ENCODE measurements at places on chromosomes 5 and 9.

DNA sequence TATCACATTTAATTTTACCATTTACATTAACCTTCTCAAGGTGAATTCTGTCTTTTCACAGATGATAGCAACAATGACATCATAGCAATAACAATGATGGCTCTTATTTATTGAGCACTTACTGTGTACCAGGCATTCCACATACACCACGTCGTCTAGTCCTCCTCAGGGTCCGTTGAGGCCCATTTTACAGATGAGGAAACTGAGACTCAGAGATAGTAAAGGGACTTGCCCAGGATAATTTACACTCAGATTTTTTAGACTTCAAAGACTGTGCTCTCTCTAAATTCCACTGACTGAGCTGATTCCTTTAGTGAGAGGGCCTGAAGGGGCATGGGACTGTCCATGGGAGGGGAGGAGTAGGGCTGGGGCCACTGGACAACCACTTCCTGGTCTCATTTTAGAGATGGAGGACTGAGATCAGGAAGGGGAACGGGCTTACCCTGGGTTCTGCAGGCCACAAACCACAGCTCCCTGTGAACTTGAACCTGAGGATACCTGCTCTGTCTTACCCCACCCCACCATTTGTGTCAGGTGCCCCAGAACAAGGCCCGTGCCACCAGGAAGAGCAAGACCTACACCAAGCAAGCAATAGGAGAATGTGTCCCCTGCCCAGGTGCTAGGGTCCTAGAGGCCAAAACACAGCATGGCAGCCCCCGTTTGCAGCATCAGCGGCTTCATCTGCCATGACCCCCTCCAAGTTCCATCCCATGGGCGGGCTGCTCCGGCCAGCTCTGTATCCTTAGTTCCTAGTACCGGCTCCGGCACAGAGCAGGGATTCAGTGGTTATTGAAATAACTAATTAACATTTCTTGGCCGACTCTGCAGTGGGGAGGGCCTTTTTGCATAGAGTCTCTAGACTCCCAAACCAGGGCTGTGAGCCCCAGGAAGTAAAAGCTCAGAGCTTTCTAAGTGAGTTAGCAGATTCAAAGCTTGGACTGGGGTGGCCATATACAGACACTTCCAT lies 96.6 kb downstream of the RGS3 start:
- no peak for DNase-seq

GRCh38 chr5:133200256-133200655 lies 148.4 kb downstream of the HSPA4 start:
- no peak for DNase-seq

GRCh38 chr5:148418511-148418910 lies 34.8 kb downstream of the FBXO38 start:
- no peak for DNase-seq

GRCh38 chr9:105073147-105073546 lies 145.2 kb upstream of the ABCA1 start:
- no peak for DNase-seq

DNA sequence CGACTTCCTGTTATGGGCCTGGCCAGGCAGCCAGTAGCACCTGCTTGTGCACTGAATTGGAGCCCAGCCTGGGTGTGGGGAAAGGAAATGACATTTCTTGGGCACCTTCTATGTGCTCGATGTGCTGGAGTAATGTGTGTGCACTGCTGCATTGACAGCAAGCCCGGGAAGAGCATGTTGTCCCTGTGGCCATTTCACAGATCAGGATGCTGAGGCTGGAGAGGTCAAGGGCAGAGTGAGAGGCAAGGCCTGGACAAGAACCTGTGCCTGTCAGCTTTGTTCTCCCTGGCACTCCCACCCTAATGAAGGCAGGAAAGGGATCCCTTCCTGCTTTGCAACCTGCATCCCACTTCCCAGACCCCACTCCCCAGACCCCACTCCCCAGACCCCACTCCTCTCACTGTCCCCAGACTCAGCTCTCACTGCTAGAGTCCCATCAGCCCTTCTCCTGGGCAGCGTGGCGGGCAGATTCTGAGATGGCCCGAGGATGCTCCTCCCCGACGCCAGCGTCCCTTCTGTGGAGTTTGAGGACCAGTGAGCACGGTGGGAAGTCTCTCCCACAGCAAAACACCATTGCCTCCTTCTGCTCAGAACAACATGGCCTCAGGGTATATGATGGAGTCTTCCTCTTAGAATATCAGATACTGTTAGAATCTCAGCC lies 49.6 kb downstream of the BARX1 start:
- DNase-seq = no peak

GRCh38 chr5:134140530-134141201 lies 26.2 kb downstream of the TCF7 start:
- DNase-seq = peak; percentile 72

GRCh38 chr5:103016167-103016566 lies 103.8 kb downstream of the GIN1 start:
- DNase-seq = no peak

GRCh38 chr5:179323026-179323870 lies 22.0 kb downstream of the ADAMTS2 start:
- DNase-seq = no peak

- no peak for DNase-seq
Measured at GRCh38 chr5:3307982-3308621, 287.5 kb upstream of the IRX1 start.

- no peak for DNase-seq
Measured at GRCh38 chr9:38130724-38131123, 61.7 kb upstream of the SHB start.

DNA sequence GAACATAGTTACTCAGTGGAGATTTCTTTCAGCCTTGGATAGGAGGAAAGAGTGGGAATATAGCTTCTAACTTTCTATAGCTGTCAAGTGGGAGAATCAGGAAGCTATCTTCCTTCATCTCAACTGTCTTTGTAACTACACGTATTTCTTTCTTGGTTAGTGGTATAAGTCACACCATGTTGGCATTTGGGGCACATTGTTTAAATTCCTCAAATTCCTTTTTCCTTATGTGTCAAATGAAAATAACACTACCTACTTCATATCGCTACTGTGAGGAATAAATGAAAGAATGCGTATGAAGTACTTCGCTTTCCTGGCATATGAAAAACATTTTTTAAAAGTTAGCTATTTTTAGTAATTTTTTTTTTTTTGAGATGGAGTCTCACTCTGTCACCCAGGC lies 1082.5 kb upstream of the WWC1 start:
- DNase-seq = no peak

DNA sequence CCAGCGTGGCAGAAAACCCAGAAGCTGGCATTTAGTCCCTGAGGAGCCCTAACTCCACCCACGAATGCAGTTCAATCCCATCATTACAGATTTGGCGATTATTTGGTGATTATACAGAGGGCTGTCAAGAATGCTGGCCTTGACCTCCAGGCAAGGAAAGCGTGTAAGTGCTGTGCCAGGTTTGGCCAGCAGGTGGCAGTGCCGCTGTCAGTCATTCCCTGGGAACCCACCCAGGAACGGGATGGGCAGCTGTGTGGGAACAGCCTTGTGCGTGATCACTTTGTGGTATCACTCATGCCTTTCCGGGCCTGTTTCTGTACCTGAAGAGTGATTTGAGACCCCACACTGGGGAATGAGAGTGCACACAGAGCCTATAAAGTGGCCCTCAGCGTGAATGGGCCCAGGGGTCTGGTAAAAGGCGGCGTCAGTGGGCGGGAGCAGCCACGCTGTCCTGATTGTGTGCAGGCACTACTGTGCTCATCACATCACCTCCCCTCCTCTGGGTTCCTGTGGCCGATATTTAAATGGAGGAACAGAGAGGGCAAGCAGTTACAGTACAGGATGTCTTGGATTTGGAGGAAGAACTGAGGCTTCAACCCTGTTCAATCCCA lies 215.6 kb downstream of the ROR2 start:
- peak; percentile 46 for DNase-seq

DNA sequence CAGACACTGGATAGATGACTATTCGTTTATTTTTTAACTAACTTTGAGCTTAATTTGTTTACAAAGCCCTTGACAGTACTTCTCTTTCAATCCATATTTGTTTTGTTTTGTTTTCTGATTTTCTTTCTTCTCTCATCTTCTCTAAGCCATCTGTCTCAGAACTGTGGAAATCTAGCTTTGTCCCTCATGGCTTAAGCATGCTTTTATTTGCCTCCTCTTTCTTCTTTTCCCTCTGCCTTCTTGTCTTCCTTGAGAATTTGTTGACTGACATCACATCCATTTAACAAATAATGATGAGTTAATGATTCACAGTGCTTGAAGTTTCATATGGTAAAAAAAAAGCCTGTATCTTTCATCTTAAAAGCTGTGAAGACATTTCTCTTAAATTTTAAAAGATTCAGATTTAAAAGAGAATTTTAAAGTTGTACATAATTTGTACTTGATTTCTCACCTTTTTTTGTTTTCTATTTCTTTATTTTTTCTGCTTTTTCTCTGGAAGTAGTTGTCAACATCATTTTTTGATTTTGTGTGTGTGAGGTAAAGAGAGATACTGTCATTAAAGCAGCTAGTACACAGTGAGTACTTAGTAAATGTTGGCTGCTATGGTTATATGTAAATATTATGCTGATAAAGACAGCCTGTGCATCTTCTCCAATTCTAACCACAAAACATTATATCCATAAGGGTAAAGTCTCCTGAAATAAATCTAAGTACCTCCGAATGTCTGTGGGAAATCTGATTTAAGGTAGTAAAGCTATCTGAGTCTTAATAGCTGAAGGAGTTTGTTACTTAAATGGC lies 13.9 kb upstream of the SGCD start:
- no peak for DNase-seq

DNA sequence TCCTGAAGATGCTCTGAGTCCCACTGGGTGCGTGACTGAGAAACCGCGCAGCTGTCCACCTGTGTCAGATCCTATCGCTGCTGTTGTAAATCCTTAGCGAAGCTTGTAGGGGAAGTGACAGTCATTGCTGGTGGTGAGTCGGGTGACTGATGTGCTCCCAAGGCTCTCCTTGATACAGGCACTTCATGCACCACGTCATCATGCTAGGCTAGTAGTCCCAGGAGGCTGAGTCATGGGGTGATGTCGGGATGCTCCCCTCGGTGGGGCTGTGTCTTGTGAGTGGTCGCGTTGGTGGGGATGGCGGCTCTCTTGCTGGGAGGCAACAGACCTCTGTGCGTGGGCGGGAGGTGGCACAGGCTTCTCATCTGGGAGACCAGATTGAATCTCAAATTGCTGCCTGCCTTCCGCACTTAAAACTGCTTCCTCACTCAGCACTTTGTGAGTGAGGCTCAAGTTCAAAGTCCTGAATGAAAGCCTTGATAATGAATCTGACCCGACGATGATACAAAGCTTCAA lies 84.7 kb downstream of the CSNK1A1 start:
- DNase-seq = no peak

DNA sequence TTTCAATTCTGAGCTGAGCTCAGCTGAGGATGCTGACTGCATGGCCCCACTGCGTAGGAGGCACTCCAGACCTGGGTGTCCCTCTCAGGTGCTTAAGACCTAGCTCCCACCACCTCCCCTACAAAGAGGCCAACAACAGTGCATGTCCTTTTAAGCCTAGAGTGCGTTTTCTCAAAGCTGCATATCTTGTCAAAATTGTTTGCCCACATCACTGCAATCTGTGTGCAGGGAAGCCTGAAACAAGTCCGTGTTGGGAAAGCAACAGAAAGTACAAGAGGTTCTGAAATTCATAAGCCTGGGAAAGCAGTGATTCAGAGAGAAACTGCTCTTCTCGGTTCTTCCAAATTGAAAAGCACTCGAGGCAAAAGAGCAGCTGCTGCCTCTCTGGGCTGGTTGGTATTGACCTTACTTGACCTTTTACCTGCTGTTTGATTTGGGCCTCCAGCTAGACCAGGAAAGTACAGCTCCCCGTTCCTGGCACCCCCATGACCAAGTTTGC lies 238.4 kb downstream of the NR2F1-AS1 start:
- no peak for DNase-seq

GRCh38 chr5:19044311-19044710 lies 943.7 kb downstream of the CDH18 start:
- DNase-seq = no peak

DNA sequence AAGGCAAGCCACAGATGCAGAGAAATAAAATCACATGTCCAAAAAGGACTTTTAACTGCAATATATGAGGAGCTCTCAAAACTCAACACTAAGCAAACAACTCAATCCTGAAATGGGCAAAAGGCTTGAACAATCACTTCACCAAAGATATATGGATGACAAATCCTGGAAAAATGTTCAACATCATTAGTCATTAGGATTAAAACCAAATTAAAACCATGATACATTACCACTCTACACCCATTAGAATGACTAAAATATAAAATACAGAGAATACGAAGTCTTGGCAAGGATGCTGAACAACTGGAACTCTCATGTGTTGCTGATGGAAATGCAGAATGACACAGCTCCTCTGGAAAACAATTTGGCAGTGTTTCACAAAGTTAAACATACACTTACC lies 277.4 kb downstream of the TLE1 start:
- no peak for DNase-seq

DNA sequence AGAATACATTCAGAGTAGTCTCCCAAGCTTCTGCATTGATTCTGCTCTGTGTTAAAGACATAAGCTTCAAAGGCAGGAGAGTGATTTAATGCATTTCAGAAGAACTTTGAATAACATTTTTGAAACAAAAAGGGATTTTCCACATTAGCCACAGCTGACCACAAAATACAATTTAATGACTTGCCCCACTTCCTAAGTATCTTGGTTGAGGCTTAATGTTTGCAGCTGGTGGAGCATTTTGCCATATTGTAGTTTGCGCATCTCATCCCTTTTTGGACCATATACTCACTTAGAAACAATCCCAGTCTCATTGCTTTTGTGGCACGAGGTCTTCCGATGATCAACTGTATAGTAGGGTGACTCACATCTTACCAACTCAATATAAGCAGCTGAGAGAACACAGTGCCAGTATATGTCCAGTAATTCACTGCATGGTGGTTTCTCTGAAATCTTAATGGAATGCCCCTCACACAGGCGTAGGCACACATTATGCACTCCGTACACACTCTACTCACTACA lies 455.8 kb upstream of the PTGER4 start:
- DNase-seq = peak; percentile 41

DNA sequence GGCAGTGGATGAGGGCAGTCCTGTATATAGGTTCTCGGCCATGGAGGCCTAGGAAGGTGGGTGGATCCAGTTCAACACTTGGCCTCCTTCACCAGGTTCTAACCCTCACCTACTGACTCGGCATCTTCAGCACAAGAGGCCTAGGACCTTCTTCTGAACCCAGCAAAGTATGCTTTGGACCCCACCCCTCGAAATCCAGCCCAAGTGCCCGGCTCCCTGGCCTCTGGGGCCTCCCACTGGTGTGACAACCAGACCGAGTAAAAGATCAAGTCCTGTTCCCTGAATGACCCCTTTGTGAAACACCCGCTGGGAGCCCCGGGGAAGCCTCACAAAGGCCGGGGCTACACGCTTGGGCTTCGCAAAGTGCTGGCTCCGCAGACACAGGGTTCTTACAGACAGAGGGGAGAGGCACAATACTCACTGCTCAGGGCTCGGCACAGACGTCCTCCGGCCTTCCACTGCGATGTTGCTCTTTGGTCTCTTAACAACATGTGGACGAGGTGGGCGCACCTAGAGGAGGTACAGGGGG lies 47.0 kb downstream of the CRB2 start:
- no peak for DNase-seq

DNA sequence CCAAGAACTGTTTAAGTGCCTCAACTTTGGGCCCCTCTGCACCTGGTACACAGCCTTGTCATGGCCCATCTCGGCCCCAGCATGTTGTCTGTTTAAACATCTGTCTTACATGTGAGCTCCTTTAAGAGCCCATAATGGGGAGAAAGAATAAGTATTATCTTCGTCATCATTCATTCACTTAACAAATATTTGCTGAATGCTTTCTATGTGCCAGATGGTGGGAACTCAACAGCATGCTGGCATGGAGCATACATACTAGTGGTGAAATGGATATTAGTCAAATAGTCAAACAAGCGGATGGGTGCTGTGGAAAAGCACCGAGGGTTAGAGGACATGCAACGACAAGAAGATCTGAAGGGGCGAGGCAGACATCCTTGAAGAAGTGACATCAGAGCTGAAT lies 54.5 kb downstream of the GABBR2 start:
- no peak for DNase-seq
